ENCODE measurements at places on chromosomes 2 and 18.

DNA sequence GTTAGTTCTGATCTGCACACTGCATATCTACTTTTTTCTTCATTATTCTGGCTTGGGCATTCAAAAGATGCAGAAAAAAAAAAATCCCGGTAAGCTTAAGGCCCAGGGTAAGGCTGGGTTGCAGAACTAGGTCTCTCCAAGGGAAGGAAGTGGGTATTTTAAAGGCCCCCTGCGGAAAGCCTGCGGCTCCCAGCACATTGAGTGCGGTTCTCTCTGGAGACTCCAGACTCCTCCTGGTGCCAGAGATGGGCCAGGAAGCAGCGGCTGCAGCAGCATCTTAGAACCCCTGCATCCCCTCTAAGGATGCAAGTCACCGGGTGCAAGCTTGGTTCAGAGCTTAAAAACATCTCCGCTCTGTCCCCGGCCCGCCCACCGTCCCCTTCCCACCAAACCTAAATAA is 49.5 kb downstream of the TGIF1 start:
- peak; percentile 18 for DNase-seq

DNA sequence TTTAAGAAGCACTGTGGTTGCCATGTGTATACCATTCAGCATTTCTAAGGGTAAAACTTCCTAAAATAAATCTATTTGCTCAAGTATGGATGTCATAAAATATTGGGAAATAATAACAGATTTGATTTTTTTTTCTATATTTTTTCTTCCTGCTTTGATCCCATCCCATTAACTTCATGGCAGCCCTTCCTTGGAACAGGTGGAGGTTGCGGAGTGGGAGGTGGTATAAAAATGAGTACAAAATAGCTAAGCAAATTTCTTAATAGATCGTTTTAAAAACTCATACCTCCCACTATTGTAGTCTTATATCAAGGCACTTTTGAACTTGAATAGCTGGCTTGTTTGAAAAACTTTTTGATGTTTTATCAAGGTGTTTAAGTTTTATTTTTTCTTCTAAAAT is 152.1 kb upstream of the KYNU start:
- DNase-seq: no peak

DNA sequence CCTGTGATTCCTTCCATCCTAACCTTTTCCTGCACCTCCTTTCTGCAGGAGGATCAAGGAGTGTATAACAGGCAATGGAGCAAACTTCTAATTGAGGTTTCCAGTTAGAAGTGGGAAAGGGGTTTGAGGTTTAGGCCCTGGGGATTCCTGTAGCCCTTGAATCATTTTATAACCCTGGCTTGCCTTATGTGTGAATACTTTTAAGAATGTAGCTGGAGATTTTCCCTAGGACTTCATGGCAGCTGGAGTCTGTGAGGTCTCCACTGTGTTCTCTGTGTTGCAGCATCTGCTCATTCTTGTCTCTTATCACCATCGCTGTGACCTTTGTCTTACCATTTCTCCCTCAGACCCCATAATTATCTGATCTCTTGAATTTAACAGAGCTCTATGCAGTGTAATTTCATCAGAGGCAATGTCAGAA is 370.2 kb upstream of the SLC14A2 start:
- DNase-seq: no peak

DNA sequence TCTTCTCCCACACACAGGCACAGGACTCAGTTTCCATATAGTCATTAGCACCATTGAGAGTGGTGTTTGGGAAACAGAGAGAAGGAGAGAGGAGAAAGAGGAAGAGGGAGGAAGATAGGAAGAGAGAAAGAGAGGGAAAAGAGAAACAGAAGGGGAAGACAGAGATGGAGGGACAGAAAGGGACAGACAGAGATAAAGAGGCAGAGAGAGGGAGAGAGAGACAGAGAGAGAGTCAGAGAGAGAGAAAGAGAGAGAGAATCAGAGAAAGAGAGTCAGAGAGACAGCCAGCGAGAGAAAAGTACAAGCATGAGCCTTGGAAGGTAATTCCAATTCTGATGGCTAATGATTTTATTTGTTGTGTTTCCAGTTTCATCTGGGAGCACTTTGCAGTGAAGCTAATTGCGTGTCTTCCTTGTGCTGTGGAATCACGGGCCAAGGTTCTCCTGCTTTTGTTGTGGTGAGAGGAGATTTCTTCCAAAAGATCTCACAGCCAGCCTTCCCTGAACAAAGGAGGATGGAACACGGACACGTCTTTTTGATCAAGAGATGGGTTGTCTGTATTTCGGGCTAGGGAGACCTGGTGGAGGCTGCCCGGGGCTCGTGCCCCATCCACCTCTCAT is 153.6 kb upstream of the TWIST2 start:
- DNase-seq: no peak

GRCh38 chr2:152223977-152224376 is 48.4 kb upstream of the STAM2 start:
- DNase-seq: no peak

DNA sequence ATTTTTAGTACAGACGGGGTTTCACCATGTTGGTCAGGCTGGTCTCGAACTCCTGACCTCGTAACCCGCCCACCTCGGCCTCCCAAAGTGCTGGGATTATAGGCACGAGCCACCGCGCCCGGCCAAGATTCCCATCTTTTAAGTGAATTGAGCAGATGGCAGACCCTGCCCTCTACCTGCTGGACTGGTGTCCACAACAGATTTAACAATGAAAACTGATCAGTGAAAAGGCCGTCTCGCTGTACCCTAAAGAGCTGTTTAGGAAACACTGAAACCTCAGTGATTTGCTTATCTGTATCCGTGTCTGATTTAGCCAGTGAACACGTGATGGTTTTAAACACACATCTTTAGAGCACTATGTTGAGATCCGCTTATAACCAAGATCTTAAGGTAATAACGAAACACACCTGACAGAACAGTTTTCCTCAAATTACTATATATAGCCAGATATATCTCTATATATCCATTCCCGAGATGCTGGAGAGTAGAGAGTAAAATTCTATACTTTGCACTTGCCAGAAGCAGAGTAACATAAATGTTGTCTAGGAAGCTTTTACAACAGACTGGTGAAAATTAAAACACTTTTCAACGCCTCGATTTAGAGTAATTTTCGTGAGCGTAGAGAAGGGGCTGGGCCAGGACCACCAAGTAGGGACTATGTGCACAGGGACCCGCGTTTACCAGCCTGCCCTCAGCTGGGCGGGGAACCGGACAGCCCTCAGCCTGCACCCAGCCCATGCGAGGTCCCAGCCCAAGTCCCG is 594 bp downstream of the FAM161A start:
- DNase-seq: no peak
